NCI-H510A treated with DMSO at 0.1 percent for 48 hours (cell line): ENCODE measurements at places on chromosomes 6 and 20.

- DNase-seq = no peak
These were observed 139.7 kb downstream of the SYNDIG1 start for GRCh38 chr20:24608926-24609667.

- no peak for DNase-seq
These were observed 21.0 kb downstream of the C6orf89 start for GRCh38 chr6:36906539-36907325.

GRCh38 chr6:36245572-36246061, 24.2 kb upstream of the PNPLA1 start:
- DNase-seq = no peak

GRCh38 chr6:15131651-15132061, 114.2 kb upstream of the JARID2 start:
- DNase-seq = no peak

- DNase-seq = no peak
These were observed 190.0 kb downstream of the UBE3D start for GRCh38 chr6:82875573-82876185.

- no peak for DNase-seq
These were observed 6.0 kb upstream of the IER3 start for GRCh38 chr6:30750379-30750668.

DNA sequence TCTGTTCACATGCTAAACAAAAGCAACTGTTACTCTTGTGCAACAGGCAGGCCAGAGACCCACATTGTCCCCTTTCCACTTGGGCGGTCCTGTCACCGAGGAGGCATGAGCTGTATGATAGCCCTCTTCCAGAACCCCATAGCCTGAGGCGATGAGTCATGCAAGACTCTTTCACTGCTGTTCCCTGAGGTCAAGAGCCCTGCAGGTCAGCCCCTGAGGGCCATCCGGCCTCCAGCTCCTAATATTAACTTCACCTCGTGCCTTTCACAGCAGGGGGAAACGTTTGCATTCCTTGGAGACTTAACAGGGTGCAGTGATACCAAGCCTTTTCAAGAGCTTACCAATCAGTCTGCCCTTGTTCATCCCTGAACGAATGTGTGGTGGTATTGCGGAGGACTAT, 253.3 kb upstream of the ECI2 start:
- DNase-seq = no peak

DNA sequence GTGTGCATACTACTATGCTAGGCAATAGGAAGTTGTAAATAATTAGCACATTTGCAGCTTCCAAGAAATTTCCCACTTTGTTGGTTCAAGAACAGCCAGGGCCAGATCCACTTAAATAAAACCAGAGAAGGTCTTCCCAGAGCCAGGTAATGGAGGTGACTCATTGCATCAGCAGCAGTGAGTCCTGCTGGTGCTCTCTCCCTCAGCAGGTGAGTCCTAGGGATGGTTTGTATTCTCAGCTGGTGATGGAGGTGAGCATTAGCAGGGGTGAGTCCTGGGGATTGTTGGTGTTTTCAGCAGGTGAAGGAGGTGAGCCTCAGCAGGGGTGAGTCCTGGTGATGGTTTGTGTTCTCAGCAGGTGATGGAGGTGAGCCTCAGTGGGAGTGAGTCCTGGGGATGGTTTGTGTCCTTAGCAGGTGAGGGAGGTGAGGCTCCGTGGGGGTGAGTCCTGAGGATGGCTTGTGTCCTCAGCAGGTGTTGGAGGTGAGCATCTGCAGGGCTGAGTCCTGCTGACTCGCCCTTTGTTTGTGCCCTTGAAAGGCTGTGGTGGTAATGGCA, 232.8 kb upstream of the EXOC2 start:
- DNase-seq = no peak

DNA sequence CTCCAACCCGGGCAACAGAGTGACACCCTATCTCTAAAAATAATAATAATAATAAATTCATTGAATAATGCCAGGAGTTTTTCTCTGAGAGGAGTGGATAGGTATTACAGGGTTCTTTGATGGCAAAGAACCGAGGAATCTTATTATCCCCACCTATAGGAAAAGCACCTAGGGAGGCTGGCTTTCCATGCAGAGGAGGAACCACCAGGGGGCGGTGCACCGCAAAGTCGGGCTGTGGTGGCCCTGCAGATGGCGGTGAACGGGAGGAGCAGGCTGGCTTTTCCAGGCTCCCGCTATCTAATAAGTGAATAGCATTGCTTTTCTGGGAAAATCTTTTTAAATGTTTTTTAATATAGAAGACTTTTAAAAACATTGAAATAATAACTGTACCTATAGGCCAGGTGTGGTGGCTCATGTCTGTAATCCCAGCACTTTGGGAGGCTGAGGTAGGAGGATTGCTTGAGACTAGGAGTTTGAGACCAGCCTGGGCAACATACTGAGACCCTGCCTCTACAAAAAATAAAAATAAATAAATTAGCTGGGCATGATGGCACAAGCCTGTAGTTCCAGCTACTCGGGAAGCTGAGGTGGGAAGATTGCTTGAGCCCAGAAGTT, 864.2 kb downstream of the KIF16B start:
- no peak for DNase-seq

DNA sequence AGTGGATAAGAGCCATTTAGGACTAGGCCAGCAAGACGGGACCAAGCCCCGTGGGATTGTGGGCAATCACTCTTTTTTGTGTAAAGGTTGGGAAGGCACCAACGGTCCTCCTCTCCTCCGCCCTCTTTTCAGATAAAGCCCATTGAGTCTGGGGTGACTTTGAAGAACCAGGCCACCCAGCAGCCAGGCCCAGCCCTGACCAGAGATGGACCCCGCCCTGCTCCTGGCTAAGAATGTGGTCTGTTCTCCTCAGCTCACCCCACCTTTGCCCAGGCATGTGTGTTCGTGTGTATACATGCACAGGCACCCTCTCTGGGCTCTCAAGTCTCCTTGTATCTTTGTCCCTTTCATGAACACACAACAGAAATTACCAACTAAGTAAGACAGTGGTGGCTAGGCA, 9.1 kb downstream of the SDC4 start:
- DNase-seq = no peak

- no peak for DNase-seq
These were observed 455.8 kb upstream of the MAP3K7 start for GRCh38 chr6:91042656-91043055.

GRCh38 chr20:63405102-63405730, 44.1 kb upstream of the CHRNA4 start:
- DNase-seq = no peak

- DNase-seq = no peak
These were observed 2.5 kb upstream of the MANEA start for GRCh38 chr6:95574811-95575210.

DNA sequence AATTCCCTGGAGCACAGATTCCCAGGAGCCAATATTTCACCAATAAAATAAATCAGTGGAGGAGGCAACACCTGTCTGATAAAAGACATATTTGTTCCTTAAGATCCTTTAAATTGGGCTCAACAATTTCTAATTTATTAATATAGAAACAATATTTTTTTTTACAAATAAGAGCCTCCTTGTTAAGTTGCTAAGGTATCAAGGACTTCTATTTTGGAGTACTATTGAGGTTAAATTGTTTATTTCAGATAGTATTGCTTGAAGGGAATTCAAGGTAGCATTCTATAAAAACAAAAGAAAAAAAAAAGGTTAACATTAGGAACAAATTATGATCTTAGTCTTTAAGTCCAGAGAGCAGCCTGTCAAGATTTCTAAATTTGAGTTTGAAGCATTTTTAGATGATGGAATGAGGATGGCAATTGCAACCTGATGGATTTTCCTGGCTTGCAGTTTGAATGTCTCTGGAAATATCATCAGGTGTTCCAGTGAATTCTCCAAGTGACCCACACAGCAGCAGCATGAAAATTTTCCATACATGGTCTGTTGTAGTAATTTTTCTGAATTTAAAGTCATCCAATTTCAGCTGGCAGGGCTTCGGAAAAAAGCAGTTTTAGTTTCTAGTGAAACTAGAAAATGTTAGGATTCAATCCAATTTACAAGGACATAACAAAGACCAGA, 19.3 kb upstream of the NCR2 start:
- no peak for DNase-seq

GRCh38 chr20:32496811-32497533, 88.2 kb downstream of the NOL4L start:
- no peak for DNase-seq

GRCh38 chr6:10151144-10151915, 263.5 kb downstream of the TFAP2A start:
- DNase-seq = no peak

GRCh38 chr6:113416170-113416569, 441.0 kb upstream of the MARCKS start:
- no peak for DNase-seq

DNA sequence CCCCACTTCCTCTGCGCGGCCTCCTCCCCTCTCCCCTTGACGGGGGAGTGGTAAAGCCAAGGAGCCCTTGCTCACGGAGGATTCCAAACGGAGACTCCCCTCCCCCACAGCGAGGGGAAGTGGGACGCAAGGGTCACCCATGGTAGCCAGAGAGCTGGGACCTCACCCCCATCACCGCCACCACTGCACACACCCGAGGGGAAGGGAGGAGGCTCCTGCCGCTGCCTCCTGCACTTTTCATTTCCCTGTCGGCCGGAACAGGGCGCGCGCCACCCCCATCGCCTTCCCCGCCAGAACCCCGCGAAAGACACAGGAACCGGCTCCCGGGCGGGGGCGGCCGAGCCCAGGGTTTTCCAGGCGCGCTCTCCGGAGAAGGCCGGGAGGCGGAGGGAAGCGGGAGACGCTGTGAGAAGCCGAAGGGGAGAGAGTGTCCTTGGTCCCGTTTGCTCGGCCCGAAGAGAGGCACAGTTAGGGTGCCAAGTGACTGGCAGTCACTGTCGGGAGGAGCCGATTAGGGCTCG, 789 bp downstream of the CCND3 start:
- peak; percentile 47 for DNase-seq

DNA sequence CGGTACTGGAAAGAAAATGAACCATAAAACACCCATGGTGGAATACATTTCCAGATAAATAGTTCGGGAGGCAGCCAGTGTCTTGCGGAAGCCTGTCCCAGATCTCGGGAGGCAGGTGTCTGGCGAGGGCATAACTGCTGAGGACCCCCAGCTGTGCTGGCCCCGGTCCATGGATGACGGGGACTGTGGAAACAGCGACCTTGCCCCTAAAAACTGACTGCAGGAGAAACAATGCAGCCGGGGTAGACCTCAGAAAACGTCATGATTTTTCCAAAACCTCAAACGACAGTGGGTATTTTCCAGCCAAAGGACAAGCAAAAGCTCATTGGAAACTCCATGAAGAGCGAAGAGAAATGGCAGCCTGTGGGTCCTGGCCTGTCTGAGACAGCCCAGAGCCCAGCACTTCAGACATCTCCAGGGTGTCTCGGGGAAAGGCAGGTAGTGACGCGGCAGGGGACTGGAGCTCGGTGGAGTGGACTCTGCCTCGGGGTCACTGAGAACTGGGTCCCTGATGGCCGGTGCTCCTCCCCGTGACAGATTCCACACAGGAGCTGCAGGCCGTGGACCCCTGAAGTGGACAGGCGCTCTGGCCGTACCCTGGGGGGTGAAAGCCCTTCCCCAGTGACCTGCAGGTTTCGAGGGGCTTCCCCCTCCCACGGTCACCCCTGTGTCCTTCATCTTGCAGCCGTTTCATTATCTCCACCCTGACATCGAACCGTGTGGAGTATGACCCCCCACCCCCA, 188.6 kb downstream of the SYNDIG1 start:
- DNase-seq = no peak
